ENCODE measurements at places on chromosomes 13 and 19.

GRCh38 chr13:58953638-58954037, 1210.1 kb downstream of the DIAPH3 start:
- no peak for DNase-seq

GRCh38 chr19:48637449-48637947, 319 bp upstream of the DBP start:
- peak; percentile 99 for DNase-seq

- no peak for DNase-seq
These were observed 30.8 kb downstream of the KLF2 start for GRCh38 chr19:16355293-16356043.

DNA sequence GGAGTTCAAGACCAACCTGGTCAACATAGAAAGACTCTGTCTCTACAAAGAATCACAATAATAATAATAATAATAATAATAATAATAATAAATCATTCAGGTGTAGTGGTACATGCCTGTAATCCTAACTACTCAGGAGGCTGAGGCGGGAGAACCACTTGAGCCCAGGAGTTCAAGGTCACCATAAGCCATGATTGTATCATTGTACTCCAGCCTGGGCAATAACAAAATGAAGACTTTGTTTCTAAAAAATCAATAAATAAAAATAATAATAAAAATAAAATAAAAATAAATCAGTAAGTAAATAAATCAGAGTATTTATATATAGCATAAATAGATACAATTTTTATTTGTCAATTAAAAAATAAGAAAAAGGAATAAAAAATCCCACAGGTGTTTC, 1636.4 kb downstream of the SLITRK1 start:
- DNase-seq: no peak

DNA sequence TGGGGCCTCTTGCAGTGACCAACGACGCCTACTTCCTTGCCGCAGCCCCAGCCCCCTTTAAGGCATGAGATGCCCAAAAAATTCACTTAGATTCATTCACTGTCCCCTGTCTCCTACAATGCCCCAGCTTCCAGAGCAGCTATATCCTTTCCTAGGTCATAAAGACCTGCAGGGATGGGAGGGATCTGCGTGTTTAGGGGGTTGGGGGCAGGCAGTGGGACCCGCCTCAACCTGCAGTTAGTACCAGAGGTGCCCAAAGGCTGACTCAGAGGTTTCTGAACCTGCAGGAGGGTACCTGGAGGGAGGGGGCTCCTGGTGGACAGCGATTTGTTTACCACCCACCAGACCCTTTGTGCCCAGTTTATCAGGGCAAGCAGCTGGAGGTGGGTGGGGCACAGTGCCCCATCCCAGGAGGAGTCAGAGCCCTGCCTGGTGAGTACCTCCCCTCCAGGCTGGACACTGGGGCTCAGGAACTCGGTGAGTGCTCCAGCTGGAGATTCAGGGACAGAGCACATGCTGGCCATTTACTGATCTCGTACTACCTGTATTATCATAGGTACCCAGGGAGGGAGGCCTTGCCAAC, 10.1 kb downstream of the RPS28 start:
- DNase-seq: no peak

DNA sequence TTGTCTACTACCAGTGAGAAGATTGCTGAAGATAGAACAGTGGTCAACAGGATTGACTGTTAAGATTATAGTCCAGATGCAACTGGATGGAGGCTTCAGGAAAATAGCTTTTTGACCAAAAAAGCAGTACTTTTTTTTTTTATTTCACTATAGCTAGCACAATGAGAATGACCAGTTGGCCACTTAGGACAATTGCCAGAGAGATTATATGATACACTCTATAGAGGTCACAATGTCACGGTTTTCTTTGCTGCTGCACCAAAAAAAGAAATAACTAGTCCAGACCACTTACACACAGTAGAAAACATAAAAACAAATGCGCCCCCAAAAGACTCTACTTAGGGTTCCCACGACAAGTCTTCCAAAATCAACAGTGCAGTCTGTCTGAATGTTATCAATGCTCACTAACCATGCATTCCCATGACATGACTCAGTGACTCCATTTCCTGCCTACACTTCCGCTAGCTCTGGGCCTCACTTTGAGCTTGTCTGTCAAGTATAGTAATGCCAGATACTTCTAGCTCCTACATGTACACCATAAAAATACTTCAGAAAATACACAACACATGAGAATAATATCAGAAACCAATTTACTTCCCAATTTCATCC, 209.1 kb upstream of the STARD13 start:
- no peak for DNase-seq

DNA sequence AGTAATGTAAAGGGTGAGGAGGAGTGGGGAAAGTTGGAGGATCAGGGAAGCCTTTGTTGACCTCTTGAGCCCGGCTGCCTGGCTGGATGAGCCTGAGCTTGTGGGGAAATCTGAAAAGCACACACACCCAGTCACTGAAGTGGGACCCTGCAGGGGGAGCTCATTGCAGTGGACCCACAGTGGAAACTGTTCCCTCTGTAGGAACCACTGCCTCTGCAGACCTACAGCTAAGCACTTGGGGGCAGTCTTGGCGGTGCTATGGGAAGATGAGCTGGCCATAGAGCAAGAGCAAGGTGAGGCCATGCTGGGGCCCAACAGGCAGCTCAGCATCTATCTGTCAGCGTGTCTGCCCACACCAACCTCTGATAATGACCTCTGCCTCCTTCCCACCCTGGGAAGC, 294.8 kb downstream of the TSHZ3 start:
- DNase-seq: no peak

- peak; percentile 2 for DNase-seq
These were observed 588 bp upstream of the DPY19L3 start for GRCh38 chr19:32404933-32405430.

DNA sequence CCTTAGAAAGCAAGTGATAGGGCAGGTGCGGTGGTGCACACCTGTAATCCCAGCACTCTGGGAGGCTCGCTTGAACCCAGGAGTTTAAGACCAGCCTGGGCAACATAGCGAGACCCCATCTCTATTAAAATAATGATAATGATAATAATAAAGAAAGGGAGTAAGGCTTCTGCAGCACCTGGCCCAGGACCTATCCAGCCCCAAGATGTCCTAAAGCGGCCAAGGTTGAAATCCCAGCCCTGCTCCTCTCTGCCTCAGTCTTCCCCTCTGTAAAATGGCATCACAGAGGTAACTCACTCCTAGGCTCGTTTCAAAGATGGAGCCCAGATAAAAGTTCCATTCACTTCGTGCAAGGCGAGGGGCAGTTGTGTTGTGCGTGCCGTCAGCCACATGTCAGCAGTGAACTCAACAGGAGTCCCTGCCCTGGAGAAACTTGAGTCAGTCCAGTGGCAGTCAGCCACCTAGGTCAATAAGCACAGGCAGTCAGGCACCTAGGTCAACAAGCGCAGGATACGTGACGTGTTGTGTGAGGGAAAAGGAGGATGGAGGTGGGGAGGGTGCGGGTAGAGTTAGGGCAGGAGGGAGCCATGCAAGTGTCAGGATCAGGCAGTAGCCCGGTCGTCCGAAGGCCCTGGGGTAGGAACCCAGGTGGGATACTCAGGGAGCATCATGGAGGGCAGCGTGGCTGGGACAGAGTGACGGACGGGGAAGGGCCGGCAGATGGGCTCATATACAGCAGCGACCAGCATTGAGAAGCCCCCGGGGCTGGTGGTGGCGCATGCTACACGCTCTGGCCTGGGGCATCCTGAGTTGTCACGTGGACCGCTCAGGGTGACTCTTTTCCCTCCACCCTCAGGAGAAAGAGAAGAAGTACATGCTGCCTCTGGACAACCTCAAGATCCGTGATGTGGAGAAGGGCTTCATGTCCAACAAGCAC, 16.6 kb downstream of the TMED1 start:
- DNase-seq: no peak

DNA sequence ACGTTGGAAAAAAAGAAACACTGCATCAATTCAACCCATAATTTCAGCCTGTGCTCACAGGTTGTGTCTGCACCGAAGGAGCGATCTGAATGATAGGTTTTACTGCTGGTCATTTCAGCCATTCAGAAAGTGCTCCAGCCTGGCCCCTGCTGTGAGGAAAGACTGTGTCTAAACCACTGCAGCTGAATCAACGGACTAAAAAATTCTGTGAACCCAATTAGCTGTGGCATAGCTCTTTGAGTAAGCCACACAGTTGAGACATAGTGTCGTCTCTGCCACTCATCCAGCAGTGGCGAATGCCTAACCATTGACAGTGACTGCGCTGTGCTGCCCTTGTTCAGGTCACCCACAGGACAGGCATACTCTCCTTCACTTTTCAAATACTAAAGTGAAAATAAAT, 179.8 kb downstream of the COG6 start:
- DNase-seq: no peak

GRCh38 chr13:107715496-107715895, 499.8 kb downstream of the LIG4 start:
- no peak for DNase-seq

DNA sequence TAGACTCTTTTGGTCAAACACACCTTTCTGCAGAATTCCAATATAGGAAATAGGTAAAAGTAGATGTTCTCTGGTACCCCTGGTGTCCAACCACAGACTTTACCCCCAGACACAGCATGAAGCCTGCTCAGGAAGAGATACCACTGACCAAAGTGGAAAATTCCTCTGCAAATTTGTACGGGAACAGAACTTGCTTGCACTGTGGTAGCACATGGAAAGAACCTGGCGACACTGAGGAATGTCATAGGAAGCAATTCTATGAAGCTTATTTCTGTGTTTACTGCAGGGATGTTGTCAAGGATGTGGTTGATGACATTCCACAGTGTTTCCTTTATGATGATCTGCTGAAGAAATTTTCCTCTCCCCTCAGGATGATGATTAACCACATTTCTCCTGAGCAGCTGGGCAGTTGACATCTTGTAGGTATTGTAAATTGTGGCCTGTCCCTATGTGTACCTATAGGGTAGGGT, 48.9 kb upstream of the TNFSF11 start:
- DNase-seq: no peak

GRCh38 chr13:49113526-49114286, 106.4 kb upstream of the MLNR start:
- no peak for DNase-seq

DNA sequence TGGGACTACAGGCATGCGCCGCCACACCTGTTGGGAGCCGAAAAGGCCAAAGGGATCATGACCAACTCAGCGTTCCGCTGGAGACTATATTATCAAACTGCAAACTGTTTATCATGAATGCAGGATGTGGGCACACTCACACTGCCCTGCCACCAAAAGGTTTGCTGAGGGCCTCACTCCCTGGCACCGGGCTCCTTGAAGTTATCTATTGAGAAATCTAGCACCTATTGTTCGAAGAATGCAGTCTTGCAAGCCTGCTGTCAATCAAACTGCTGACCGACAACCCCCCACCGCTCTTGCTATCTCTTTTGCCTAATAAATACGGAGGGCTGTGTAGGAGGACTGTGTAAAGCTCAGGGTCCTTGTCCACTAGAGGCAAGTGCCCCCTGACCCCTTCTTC, 5.2 kb upstream of the ZNF836 start:
- no peak for DNase-seq

DNA sequence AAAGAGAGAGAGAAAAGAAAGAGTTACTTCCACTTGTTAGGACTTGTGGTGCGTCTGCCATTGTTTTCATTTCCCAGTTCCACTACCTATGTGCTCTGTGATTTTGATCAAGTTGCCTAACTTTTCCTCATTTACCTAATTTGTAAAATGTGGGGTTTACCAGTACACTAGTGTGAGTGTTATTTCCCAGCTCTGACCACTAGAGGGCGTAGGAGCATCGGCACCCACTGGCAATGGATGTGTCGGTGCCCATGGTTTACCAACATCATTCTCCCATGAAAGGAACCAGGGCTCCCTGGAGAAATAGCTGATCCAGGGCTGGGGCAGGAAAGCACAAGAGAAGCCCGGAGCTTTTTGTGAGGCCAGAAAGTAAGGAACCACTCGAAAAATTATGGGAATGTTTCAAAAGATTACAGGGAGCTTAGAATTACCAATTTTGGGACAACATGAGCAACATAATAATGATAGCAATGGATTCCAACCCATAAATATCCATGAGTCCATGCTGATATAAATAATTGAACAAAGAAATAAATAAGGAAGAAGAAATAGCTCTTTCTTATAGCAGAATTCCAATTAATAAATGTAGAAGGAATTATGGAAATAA, 15.1 kb upstream of the CEACAM4 start:
- DNase-seq: peak; percentile 71

GRCh38 chr13:80010846-80011245, 330.1 kb downstream of the SPRY2 start:
- DNase-seq: no peak

DNA sequence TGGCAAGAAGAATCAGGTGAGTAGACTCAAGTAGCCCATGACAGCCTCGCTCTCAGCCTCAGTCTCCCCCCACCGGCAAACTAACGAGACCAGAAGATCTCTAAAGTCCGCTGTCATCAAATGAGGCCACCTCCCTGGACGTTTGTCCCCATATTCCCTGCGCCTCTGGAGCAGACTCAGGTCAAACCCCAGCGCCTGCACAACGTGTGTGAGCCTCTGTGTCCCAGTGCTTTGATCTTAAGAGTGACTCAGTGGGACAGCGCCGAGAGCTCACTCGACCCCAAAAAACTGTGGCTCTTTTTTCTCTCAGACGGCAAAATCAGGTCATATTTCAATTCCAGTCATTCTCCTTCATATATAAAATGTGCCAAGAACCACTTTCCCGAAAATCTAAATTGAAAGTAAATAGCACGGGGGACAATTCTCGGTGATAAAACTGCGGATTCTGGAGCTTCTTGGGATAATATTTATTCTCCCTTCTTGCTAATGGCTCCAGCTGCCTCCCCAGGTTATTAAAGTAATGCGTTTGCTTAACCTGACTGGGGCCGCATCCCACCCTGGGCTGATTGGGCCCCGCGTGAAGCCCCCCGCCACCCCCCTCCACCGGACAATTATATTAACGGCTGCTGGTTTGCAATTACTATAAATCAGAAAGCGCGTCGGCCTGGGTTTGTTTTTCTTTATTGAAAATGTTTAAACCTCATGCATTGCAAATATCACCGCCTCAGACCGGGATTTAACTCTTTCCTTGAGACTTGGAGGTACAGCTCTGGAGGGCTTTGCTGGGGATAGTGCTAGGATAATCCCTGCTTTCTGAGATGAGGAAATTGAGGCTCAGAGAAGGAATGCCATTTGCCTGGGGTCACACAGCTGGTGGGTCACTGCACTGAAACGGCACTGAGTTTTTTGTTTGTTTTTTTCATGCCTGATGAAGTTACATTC, 37.5 kb upstream of the ZNRF4 start:
- no peak for DNase-seq

DNA sequence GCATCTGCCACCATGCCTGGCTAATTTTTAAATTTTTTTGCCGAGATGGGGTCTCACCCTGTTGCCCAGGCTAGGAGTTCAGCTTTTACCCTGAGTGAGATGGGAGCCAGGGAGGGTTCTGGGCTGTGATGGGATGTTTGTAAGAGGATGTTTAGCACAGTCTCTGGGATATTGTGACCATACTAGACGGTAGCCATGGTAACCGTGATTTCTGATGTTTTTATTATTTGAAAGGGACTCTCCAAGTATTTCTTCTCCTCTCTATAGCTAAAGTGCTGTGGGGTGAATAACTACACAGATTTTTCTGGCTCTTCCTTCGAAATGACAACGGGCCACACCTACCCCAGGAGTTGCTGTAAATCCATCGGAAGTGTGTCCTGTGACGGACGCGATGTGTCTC, 10.4 kb downstream of the TSPAN16 start:
- DNase-seq: no peak

All from effector CD4-positive, alpha-beta T cell (primary cell).